ENCODE measurements at places on chromosomes 16 and 17.

DNA sequence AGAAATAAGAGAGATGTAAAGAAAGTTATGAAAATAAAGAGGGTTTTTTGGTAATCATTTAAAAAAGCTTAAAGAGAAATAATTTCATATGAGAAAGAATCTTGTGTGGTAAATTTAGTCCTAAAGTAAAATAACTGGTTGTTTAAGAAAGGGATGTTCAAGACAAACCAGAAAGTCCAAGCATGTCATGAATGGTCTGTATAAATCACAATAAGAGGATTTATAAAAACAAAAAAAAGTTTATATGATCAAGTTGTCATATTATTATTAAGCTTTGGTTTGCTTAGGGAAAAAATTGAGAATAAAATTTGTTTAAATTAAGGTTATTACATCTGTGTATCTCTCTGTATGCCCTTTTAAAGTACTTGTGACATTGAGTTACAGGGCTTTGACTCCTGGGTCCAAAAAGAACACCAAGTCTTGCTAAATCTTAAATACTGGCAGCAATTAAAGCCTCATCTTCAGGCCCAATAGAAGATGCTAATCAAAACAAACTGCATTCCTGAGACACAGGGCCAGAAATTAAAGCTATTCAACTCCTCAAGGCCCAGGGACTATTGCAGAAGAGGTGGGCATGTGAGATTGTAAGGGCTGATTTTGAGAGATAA, 15.6 kb upstream of the TRIM25 start:
- DNase-seq: no peak

- DNase-seq: peak; percentile 84
These were observed 9.3 kb downstream of the GJD3 start for GRCh38 chr17:40355123-40355803.

DNA sequence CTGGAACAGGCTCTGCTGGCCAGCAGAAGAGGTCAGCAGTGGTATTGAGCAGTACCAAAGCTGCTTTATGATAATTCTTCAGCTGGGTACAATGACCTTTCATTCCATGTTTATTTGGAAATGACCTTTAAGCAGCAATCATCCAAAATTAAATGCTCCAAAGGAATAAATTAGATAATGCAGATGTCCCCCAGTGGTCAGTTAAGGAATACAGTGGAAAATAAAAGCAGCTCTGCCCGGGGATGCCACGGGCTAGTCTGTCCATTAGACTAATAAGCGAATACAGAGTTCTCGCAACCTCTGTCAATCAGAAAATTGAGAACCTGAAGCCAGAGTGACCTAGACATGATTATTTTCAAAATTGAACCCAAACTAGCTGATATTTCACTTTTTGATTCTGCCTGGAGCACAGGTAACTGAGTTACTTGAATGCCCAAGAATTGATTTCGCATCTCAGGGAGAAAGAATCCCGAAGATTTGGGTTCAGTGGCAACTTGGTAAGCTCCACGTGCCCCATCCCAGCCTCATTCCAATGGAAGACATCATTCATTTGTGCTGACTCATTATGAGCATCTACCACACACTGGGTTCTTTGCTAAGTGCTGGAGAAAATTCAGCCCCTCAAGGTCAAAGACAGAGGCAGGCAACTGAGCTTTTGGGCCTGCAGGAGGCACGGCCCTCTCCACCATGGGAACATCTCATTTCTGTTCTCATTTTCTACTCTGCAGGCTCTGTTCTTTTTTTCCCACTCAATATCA, 34.4 kb upstream of the SLC39A11 start:
- DNase-seq: no peak

DNA sequence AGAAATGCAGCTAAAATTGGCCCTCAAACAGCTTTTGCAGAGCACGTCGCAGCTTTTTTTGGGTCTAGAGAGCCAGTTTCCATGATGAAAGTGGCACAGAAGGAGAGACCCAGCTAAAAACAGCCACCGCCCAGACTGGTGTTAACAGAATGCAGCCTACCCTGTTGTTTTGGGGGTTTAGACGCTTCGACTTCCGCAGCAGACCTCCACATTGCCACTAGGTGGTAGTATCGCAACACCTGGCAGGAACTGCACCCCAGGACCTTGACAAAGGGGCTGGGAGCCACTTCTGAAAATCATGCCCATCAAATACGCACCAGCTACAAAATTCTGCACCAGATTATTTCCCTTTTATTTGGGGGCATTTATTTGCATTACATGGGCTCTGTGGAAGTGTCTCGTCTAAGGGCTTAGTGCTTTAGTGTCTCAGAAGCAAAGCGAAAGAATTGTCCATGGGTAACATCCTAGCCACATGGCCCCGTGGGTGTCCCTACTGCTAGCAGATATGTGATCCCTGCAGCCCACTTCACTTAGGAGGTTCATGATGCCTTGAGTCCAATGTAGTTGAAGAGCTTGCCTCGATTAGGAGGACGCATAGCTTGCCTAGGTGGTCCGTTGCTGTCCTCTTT, 167.1 kb downstream of the HAPSTR1 start:
- DNase-seq: peak; percentile 12

- no peak for DNase-seq
These were observed 6.4 kb upstream of the ZNF750 start for GRCh38 chr17:82846061-82846691.

DNA sequence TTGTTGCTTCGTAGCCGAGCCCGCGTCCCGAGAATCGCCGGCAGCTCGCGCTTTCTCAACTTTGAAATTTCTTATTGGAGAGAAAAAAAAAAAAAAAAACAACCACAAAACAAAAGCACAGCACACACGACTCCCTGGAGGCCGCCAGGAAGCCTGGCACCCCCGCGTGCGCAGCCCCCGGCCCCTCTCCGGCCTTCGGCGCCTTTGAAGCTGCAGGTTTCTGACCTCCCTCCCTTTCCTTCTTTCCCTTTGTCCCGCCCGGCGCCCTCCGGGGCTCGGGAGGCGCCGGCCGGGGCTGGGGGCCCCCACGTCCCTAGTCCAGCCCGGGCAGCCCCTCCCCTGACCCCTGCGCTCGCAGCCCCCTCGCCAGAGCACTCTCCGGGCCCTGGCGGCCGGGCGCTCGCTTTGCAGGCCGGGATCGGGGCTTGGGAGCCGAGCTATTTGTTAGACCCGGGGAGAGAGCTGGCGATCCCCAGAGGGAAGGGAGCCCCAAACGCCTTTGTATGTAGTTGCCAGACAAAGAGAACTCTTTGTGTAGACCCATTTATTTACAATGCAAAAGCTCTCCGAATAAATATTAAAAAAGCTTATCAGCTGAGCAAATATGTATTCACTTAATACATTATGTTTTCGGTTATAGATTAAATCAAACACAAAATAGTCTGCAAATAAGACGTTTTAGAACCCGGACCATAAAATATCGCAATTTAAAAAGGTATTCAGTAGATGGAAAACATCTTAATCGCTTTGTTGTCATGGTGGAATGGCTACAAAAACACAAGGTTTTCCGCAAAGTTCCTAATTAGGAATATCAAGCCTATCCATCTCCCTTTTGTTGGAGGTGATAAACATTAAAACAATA, 2.3 kb downstream of the BAHCC1 start:
- DNase-seq: no peak

DNA sequence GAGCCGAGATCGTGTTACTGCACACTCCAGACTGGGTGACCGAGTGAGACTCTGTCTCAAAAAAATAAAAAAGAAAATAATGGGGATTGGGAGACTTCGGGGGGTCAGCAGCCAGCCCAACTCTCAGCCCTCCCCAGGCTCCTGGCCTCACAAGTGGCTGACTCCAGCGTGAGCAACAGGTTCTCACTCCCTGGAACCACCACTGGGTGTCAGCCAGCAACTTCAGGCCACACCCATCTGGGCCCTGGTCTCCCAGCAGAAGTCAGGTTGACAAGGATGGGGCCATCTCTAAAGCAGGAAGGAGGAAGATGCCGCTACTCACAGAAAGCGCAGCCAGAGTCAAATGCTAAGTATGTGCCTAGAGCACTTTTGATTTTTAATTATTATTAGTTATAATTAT, 139.4 kb downstream of the C16orf78 start:
- no peak for DNase-seq

DNA sequence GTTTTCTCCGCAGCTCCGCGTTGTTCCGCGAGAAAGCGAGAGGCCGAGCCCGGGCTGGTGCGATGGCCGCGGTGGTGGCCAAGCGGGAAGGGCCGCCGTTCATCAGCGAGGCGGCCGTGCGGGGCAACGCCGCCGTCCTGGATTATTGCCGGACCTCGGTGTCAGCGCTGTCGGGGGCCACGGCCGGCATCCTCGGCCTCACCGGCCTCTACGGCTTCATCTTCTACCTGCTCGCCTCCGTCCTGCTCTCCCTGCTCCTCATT, 404 bp downstream of the EMC6 start:
- no peak for DNase-seq

GRCh38 chr16:27244363-27244755, 24.2 kb downstream of the NSMCE1 start:
- no peak for DNase-seq

- no peak for DNase-seq
These were observed 109.1 kb downstream of the GAS7 start for GRCh38 chr17:10089196-10089804.

DNA sequence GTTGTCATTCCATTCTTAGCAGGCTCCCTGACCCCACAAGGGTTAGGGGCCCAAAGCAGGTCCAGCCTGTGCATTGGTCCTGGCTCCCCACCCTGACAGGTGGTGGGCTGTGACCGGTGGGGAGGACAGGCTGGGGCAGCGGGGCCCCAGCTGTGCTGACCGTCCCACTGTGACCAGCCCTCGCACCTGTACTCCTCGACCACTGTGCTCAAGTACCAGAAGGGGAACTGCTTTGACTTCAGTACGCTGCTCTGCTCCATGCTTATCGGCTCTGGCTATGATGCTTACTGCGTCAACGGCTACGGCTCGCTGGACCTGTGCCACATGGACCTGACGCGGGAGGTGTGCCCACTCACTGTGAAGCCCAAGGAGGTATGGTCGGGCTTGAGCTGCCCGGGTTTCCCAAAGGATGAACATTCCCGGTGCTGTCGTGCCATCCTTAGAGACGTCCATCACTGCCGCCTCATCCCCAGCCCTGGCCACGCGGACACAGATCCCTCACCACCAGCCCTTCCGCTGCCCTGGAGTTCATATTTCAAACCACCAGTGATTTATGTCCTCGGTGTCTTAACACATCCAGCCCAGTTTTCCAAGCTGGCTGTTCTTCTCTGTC, 7.3 kb downstream of the DRC7 start:
- no peak for DNase-seq

GRCh38 chr16:89094252-89094879, 714 bp downstream of the ACSF3 start:
- no peak for DNase-seq

DNA sequence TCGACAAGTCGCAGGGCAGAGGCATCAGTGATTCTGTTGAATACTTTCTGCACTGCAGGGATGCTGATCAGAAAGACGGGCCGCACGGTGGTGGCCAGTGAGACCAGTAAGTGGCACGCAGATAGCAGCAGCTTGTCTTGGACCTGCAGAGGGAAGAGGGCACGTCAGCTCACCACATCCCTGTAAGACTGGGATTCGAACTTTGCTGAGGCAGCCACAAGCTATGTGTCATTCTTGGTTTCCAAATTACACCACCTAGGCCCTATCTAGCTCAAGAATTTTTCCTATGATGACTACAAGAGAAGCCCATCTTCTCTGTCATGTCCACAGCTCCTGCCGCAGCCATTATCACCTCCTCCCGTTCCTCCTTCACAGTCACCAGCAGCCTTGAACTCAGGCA, 49.4 kb upstream of the GSG1L start:
- DNase-seq: peak; percentile 11

DNA sequence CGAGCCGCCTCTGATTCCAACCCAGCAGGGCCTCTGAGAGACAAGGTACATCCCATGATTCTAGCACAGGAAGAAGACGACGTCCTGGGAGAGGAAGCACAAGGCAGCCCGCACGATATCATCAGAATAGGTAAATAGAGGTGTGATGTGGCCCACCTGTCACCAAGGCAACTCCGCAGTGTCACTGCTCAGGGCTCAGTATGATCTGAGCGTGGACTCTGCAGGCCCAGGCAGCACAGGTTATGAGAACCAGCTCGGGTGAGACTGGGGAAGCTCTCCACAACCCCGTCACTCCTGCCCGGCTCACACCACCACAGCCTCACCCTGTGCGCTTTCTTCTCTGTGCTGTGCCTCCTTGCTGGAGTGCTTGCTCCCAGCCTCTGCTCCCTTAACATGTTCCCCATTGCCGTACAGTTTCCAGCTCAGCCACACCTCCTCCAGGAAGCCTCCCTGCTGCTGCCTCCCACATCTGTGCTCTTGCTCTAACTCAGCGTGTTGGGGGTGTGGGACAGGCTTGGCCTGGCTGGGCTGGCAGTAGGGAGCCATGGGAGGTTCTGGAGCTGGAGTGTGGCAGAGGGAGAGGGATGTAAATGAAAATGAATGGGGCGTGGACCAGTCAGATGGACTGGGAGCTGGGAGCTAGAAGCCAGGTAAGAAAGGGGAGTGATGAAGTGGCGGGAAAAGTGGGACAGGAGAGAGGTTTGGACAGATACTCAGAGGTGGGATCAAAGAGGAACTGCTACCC, 7.7 kb downstream of the METTL22 start:
- no peak for DNase-seq
